ENCODE measurements at places on chromosomes 1 and 21.

GRCh38 chr1:73040811-73041210 lies 758.5 kb upstream of the NEGR1 start:
- DNase-seq = no peak

DNA sequence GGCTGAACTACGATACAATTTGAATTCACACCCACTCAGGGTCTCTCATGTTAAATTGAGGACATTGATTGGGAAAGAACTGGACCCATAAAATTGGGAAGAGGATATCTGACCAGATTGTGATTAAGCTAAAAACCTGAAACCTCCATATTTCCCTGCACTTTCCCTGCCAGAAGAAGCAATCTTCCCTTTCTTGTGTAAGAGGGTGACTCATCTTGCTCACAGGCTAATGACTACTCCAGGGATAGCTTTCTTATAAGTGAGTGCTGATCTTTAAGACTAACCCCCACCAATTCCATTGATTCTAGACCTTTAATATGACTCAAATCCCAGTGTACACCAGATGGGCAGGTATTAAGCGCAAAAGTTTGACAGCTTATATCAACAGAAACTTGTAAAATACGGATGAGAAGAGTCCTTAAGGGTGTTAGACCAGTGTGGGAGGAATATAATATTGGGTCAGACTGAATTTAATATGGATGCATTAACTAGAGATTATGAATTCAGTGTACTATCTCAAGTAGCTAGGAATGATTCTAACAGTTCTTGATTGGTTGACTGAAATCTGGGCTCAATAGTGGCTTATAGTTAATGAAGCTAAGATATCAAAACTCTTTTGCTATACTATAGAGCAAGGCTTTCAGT lies 12.1 kb upstream of the SGIP1 start:
- no peak for DNase-seq

DNA sequence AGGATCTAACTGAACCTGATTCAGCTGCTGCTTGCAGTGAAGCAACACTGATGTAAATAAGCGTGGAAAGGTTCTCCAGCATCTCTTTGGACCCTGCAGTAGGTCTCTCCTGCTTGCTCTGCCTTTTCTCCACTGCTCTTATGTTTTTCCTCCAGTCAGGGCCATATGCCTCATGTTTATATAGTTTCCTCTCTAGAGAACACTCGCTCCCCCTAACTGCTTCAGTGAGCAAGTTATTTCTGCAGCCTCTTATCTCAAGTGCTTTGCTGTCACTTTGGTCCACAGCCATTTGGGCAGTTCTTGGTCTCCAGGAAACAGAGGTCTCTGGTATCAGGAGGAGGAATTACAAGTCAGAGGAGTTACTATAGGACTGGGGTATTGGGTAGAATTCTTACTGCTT lies 5.3 kb downstream of the PRUNE1 start:
- no peak for DNase-seq

- no peak for DNase-seq
These were observed 71.3 kb upstream of the LRRC8B start for GRCh38 chr1:89453123-89453972.
